ENCODE measurements at places on chromosomes 13 and 19.

GRCh38 chr19:45958769-45959516 lies 14.7 kb downstream of the NOVA2 start:
- DNase-seq = no peak

DNA sequence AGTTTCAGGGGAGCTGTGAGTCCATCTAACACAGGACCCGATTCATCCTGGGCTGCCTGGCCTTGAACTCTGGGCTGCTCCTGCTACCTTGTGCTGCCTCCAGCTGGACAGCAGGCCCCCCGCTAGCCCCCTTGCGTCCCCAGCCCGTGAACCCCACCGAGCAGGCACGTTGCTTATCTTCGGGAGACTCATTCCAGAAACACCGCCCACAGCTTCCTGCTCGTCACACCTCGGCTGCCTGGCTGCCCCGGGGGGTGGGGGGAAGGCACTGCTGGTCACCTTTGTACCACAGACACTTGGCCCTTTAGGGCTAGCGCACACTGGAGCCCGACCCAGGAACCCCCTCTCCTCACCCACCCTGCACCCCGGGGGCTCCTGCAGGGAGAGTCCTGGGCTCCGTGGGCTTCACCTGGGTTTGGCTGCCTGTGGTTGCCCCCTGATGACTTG lies 48.1 kb downstream of the CRTC1 start:
- no peak for DNase-seq

DNA sequence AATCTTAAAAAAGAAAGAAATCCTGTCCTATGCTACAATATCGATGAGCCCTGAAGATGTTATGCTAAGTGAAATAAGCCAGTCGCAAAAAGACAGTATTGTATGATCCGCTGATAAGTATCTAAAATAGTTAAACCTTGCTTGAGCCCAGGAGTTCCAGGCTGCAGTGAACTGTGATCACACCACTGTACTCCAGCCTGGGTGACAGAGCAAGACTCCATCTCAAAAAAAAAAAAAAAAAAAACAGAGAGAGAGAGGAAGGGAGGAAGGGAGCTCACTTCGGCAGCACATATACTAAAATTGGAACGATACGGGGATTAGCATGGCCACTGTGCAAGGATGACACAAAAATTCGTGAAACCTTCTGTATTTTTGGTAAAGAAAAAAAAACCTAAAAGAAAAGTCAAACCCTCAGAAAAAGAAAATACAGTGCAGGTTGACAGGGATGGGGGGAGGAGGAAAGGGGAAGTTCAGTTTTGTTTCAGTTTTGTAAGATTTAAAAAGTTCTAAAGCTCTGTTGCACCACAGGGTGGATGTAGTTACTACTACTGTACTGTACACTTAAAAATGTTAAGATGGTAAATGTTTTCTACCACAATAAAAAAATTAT lies 8.4 kb downstream of the CLASRP start:
- DNase-seq = no peak

DNA sequence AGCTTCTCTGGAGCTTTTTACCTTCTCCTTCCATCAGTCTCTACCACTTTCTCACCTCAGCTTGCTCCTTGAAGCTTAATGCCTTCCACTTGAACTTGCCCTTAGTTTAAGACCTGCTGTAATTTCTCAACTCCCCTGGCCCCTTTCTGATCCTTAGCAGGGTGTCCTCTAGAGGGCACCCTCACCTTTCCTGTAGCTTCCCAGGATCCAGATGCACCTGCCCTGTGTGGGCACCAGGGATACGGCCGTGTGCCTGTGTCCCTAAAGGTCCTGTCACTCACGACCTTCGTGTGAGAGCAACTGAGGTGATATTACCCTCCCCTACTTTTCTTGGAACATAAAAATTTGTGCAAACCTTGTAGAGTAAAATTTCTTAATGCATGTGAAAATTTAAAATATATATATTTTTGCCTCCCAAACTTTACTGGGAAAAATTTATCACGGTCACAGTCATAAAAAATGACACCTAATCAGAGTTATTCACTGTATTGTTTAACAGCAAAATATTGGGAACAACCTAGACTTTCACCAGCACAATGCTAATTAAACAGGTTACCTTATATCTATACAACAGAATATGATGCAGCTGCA lies 46.4 kb downstream of the PSG3 start:
- no peak for DNase-seq

All from natural killer cell (primary cell).